SJCRH30 (cell line): ENCODE measurements at places on chromosomes 4 and X. TPM values are rescaled to one million over a fixed set of nuclear protein-coding genes. Genes with fewer than 3 reads are reported as not detected.

DNA sequence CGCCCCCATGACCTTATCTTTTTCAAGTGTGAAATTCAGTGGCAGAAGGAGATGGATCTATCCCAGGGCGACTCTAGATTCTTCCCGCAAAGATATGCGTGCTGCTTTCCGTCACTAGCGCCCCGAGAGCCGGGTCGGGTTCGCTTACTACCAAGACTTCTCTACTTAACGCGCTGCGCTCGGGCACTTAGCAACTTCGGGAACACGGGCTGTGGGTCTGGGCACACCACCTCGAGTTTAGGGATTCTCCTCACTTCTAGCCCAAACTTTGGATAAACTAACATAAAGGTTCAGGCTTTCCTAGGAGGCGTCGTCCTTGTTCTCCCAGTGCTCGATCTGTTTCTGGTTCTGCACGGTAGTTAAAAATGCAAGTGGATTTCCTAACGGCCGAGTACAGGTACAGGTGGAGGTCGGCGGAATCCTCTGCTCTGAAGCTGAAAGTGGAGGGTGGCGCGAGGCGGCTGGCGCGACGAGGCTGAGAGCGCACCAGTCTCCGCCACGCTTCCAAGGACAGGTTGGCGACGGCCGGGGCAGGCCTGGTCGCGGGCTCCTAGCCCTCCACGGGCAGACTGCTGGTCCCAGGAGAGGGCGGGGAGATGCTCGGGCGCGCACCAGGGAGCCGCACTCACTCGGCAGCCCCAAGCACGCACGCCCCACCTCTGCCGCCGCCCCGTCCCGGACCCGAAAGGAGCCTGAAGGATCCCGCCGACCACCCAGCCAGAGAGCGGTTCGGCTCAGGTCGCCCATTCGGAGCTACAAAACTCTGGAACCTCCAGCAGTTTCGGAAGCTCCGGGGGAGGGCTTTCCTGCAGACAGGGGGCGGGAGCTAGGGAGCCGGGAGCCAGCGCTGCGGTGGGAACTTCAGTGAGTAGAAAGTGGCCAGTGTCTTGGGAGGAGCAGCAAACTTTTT is 100.8 kb upstream of the TENM3 start:
- no peak for DNase-seq

The MAGEA8 gene
- total RNA-seq = not detected in 2 replicates

The GRIA2 gene
- 0.24 TPM in 1 of 2 replicates, not detected in the other for total RNA-seq

The GRIA3 gene
- not detected in 2 replicates for total RNA-seq

The UGT8 gene
- total RNA-seq = 26.3 and 27.6 TPM in 2 replicates

DNA sequence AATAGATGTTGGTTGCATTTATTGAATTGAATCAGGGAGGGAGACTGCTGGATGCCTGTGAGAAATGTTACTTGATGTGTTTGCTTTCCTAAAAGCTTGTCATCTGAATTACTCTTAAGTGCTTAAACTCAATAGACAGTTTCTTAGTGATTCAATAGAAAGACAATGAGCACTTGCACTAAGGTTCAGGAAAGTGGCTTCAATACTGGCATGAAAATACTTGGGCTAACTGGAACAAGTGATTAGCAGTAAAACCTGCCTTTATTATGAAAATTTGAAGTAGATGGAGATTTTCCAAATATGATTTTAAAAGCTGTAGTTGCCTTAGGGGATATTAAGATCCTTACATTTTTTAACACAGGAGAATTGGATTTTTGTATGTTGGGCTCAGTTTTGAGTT is 123.3 kb downstream of the RNF150 start:
- DNase-seq = no peak

- no peak for DNase-seq
Observed at GRCh38 chr4:72006586-72006985, 25.2 kb upstream of the NPFFR2 start.
